ENCODE measurements at places on chromosomes 16 and 17. TPM values are rescaled to one million over a fixed set of nuclear protein-coding genes. Genes with fewer than 3 reads are reported as not detected.

- DNase-seq = peak; percentile 5
Observed at GRCh38 chr17:41894791-41895331, 23.9 kb downstream of the ACLY start.

- peak; percentile 66 for DNase-seq
Observed at GRCh38 chr17:2051061-2051932, 3.6 kb upstream of the HIC1 start.

- DNase-seq = no peak
Observed at GRCh38 chr16:86035906-86036305, 136.9 kb downstream of the IRF8 start.

DNA sequence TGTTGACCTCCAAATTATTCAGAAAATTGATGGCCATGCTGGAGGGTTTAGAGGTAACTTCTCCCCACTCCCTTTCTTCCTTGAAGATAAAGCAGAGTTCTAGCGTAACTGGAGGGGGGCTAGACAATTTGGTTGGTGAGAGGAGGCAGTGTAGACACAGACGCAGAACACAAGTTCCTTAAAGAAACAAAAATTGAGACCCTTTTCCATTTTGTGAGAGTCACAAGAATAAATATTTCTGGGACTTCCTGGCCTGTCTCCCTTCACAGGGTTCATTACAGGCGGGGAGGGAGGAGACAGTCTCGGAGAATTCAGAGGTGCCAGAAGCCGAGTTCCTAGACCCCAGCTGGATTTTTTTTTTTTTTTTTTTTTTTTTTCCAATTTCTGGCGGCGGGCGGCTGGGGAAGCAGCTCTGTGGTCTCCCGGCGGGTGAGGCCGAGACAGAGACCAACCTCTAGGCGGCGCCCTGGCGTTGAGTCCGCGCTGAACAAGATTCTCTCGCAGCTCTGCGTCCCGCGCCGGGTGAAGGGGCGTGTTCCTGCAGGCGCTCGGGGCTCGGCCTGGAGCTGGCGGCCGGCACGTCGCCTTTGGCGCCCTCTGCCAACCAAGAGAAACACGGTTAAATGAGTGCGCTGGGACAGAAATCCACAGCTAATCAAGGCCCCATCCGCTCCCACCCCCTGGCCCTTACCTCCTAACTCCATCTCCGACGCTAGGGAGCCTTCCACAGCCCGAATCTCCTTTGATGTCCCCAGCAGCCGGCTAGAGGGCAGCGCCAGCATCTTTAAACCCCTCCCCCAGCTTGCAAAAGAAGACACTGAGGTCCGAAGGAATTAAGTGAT lies 10.2 kb upstream of the HOXB9 start:
- DNase-seq = peak; percentile 93

DNA sequence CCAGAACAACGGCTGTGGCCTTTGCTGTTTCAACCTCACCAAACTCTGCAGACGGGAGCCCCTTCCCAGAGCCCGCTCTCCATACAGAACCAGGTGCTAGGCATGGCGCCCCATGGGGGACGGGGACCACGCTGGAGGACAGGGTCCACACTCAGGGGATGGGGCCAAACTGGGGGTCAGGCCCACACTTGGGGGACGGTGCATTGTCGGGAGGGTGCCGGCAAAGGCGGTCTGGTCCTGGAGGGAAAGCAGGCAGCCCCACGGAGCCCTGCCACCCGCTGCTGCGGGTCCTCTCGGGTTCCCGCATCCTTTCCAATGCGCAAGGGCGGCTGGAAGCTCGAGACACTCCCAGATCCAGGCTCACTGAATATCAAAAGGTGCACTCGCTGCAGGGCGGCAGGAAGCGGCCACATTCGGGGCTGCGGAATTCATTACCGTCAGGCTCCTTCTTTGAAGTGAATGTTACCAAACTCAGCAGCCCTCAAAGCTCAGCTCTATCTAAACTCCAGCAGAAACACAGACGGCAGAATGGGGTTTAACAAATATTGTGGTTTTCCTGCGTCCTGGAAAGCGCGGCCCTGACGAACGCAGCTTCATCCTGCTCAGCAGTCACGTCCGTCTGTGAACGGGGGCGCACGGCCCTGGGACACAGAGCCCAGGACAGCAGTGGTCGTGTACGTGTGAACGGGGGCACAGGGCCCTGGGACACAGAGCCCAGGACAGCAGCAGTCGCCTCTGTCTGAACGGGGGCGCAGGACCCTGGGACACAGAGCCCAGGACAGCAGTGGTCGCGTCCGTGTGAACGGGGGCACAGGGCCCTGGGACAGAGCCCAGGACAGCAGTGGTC lies 41.3 kb downstream of the LMF1 start:
- no peak for DNase-seq

GRCh38 chr16:9323170-9323569 lies 231.7 kb downstream of the HAPSTR1 start:
- DNase-seq = no peak

DNA sequence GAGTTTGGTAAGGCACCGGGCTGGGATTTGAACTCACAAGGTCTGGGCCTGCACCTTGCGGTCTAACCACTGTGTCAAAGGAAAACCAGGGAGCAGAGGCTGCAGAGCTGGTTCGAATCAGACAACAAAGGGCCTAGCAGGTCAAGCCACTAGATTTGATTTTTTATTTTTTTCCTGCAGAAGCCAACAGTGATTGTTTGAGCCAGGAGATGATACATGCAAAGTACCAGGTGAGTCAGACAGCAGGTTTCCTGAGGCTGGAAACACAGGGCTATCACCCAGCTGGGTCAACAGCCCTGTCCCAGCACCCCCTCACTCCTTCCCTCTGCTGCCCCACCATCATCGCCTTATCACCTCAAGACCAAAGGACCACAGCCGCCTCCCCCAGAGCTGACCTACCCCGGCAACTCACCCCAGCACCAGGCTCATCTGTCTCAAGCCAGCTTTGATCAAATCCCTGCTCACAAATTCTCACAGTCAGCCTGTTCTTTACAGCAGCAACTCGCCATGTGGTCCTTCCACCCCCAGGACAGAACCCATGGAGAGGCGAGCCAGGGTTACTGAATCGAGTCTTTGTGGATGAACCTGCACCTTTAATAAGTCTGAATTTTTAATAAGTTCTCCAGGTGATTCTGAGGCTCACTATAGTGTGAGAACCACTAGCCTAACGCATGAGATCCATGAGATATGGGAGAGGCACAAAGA lies 13.0 kb upstream of the KRT19 start:
- no peak for DNase-seq

DNA sequence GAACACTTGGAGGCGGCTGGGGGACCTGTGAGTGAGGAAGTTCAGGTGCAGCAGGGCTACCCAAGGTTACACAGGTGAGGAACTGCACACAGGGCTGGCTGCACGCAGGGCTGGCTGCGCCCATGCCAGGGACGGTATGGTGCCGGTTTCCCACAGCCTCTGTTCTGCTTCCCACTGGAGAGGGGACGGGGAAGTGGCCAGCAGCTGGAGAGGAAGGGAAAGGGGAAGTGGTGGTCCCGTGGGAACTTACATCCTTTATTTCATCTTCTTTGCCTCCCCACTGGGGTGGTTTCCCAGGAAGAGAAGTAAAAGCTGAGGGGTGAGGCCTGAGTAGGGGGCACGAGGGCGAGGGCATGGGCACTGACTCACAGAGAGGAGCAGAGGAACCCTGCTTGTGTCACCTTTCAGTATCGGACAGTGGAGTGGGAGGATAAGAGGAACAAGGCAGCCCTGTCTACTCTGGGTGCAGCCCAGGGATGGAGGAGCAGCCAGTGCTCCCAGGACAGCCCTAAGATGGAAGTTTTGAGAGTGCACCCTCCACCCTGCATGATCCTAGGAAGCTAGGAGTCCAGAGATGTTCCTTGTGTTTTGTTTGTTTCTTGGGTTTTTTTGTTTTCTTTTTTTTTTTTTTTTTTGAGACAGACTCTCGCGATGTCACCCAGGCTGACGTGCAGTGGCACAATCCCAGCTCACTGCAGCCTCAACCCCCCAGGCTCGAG lies 25.5 kb upstream of the CDH1 start:
- DNase-seq = no peak

- no peak for DNase-seq
Observed at GRCh38 chr17:12743046-12743445, 46.3 kb upstream of the ARHGAP44 start.

- DNase-seq = no peak
Observed at GRCh38 chr16:23944381-23944780, 108.6 kb downstream of the PRKCB start.

DNA sequence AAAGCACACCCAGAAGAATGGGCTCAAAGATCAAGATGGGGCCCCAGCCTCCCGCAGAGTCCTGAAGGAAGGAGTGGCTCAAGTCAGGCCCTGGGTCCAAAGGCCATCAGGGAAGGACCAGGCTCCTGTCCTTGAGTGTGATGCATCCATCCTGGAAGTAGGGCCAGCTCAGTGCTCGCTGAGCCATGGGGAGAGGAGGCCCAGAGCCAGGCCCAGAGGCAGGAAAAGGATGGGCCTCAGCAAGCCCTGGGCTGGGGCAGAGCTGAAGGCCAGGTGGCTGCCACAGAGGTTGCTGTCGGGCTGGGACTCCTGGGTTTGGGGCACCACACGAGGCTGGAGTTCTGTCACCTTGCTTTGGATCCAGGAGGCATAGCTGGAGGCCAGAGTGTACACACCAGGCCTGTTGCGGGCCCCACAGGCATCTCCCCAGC lies 3.7 kb downstream of the PRSS8 start:
- DNase-seq = no peak

GRCh38 chr17:80017226-80018010 lies 18.3 kb downstream of the TBC1D16 start:
- DNase-seq = no peak

DNA sequence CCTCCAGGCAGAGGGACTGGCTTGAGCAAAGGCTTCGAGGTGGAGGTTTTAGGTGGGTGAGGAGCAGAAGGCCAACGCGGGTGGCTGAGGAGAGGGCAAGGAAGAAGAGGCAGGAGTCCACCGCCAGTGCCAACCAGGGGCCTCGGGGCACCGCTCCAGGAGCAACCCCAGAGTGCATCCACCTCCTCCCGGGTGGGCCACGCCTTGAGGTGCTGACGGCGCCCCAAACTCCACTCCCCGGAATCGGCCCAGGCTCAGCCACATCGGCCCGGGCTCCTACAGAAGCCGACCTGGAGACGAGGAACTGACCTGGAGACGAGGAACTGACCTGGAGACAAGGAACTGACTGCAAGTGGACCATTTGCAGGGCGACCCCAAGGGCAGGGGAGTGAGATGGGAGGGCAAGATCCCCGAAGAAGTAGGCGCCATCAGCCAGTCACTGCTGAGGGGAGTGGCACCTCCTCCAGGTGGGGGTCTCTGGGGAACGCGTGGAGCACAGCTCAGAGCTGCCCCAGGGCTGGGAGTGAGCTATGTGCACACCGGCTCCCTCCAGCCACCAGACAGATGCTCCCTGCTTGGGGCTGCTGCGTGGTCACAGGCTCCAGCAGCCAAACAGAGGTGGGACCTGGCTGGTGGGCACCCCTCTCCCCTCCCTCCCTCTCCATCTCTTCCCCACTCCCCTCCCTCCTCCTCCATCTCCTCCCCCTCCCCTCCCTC lies 29.2 kb upstream of the CBFA2T3 start:
- no peak for DNase-seq

DNA sequence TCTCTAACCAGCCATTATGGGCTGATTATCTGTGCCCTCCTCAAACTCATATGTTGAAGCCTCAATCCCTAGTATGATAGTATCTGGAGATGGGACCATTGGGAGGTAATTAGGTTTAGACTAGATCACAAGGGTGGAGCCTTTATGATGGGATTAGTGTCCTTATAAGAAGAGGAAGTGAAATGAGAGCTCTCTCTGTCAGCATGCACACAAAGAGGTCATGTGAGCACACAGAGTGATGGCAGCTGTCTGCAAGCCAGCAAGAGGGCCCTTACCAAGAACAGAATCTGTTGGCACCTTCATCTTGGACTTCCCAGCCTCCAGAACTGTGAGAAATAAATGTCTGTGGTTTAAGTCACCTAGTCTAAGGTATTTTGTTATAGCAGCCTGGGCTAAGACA lies 101.9 kb downstream of the PCTP start:
- peak; percentile 45 for DNase-seq

- no peak for DNase-seq
Observed at GRCh38 chr17:60128171-60128859, 21.5 kb upstream of the CA4 start.

DNA sequence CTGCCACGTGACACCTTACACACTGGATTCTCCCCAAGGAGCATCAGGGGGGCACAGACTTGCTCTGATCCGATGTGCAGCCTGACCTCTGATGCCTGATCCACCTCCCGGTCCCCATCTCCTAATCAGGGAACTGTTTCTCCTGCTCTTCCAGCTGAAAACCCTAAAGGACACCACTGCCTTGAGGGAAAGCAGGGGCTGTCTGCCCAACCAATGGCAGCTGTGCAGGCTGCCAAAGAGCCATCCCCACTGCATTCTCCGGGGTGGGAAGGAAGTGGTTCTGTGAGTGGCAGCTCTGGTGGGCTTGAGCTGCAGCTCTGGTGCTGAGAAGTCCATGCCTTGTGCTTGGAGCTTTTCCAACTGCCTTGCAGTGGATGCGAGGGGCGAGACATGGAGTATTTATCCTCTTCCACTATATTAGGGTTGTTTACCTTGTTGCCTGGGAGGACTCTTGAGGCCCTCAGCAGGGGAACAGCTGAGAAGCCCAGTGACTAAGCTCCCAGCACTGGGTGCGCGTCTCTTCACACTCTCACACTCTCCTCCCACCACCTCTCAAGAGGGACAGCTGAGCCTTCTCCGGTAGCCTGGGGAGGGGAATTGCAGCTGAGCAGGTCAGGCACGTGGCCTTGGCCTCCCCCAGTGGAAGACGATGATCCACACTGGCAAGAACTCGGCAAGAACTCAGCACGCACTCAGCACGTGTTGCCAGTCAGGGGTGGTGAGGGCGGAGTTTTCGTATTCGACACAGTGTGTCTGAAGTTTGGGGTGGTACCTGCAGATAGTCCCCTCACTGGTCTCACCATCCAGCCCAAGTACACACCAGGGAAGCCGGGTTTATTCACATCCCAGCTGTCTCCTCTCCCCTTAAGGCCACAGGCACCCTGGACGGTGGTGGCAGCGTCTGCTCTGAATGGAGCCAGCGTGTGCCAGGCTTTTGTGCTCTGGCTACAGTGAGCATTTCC lies 21.1 kb upstream of the SPATA32 start:
- no peak for DNase-seq

DNA sequence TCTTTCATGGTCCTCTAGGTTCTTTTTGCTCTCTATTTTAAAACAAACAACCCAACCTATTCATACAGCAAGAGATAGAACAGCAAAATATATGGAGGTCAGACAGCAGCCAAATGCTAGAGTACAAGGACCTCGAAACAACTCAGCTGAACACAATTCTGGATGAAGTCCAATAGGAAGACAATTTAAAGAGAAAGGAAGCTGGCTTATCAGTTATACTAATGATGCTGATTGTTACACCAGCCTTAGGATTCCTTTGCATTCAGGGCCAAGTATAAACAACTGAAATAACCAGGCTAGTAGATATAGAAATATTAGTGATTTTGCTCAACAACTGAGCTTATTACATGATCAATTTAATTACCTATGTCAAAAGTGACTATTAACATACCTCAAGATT lies 2.5 kb downstream of the SSH2 start:
- peak; percentile 34 for DNase-seq

ADAP2 gene
- not detected for total RNA-seq

CSH1 gene
- not detected for total RNA-seq

CMTM4 gene
- total RNA-seq = 30.3 TPM

TMEM106A gene
- total RNA-seq = 2.1 TPM

AOC3 gene
- 0.62 TPM for total RNA-seq

PYDC1 gene
- not detected for total RNA-seq

RAB40C gene
- total RNA-seq = 20.6 TPM

PFAS gene
- total RNA-seq = 163 TPM
